Effector CD4-positive, alpha-beta T cell (primary cell): ENCODE measurements at places on chromosomes 11 and 22.

- DNase-seq: no peak
Observed at GRCh38 chr11:125165843-125166763, 1.6 kb downstream of the PKNOX2 start.

DNA sequence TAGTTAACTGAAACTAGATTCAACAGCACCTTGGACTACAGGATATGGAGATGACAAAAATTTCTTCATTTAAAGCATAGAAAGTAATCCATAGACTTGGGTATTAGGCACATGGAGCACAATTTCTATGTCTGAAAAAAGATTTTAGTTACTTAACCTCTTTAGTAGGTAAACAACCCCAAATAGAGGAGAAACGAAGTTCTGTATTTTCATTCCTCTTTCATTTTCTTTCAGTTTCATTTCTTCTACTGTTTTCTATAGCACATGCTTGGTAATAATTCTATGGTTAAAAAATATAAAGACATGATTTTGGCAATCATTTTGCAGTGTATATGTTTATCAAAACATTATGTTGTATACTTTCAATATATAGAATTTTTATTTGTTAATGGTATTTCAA, 99.5 kb downstream of the CASP12 start:
- no peak for DNase-seq

DNA sequence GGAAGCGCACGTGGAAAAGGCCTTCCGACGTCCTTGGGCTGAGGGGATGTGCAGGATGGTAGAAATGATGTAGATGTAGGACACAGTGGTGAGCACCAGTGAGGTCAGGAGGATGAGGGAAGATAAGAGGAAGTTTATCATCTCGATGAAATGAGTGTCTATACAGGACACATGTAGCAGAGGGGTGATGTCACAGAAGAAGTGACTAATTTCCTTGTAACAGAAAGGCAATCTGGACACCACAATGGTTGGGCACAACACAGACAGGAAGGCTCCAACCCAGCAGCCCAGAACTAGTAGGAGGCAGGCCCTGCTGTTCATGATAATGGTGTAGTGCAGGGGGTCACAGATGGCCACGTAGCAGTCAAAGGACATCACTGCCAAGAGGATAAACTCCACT, 35.0 kb upstream of the OR6M1 start:
- DNase-seq: no peak

- peak; percentile 37 for DNase-seq
Observed at GRCh38 chr22:21642584-21643448, 714 bp downstream of the SDF2L1 start.

DNA sequence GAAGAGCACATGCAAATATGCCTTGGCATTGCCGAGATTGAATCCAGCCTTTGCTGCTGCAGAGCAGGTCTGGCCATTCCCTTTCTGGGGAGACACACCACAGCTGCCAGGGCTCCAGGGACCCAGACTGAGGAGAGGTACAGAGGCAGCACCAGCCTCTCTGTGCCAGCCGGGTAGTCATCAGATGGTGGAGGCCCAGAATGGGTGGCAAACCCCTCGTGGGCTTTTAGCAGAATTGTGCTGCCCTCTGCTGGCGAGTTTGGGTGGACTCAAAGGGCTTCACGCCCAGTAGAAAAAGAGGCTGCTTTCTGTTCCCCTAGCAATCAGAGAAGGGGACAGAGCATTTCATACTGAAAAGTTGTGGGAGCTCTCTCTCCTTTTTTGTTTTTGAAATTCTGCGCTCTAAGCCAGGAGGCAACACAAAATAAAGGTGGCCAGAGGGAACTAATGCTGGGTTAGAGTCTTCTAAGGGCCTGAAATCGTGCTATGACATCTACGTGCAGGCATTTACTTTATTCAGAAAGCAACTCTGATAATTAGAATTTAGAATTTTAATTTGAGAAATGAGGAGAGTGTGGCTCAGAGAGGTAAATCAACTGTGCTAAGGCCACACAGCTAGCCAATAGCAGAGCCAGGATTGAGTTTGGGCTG, 158.8 kb upstream of the NAV2 start:
- DNase-seq: peak; percentile 60

GRCh38 chr11:101003468-101003867, 126.1 kb downstream of the PGR start:
- DNase-seq: no peak

DNA sequence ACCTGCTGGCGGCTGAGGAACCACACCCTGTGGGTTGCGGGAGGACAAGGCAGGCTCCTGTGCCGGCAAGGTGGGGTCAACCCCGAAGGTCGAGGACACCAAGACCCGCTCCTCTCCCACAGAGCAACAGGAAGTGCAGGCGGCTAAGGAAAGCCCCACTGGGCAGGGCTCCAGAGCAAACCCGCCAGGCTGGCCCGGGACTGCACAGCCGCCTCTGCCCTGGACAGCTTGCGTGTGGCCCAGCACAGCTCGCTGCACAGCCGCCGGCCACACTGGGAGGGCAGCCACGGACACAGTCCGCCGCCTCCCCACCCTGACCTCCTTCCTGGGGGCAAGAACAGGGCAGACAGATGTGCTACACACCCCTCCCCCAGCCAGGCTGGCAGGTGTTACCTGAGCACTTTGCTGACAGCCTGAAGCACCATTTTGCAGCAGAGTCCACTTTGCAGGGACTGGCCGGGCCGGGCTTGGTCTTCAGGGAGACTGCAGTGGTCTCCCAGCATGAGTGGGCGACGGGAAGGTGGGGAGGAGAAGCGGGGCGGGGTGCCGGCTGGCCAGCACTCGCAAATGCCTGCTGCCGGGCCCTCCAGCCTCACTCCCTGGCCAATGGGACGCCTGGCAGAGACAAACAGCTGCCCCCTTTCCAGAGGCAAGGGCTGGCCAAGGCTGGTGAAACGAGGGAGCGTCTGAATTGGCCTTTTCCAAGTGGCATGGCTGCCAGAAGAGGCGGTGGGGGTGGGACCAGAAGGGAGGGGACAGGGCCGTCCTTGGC, at the start of gene MOB2:
TSS of gene MOB2 (minus strand) at position 726 of the 772 bp plus-strand sequence. CDS start at position 503, 223 bp downstream.
- no peak for DNase-seq

DNA sequence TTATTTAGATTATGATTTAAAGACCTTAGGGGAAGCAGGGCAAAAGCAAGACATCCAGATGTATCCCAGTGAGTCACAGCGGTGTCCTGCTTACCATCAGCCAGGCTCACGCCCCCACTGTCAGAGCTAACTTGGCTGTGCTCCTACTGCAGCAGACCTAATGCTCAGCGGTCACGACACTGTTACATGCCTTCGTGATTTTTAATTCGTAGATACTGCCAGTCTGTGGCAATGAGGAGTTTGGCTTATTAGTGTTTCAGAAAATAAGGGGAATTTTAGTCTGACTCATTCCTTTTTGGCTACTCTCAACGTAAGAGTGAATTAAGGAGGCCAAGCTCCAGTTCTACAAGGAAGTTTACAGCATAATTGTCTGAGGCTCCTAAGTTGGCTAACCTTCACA, 22.7 kb downstream of the EFCAB6 start:
- no peak for DNase-seq

- no peak for DNase-seq
Observed at GRCh38 chr11:94794287-94795168, 26.4 kb downstream of the AMOTL1 start.

GRCh38 chr22:45910928-45911467, 66.0 kb downstream of the WNT7B start:
- DNase-seq: no peak

DNA sequence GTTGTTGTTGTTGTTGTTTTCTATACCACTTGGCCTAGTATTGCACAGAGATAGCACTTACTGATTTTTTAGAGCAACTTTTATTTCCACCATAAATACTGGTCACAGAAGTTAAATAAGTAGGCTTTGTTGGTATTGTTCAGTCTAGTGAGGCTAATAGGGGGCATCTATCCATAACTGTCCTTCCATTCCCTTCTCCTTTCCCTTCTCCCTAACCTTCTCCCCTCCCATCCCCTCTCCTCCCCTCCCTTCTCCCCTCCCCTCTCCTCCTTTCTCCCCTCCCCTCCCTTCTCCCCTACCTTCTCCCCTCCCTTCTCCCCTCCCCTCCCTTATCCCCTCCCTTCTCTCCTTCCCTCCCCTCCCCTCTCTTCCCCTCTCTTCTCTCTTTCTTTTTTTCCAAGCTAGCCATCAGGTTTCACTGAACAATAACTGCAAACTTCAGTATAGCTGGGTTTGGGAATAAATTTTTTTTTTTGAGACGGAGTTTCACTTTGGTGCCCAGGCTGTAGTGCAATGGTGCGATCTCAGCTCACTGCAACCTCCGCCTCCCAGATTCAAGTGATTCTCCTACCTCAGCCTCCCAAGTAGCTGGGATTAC, 56.5 kb downstream of the STIM1 start:
- no peak for DNase-seq

DNA sequence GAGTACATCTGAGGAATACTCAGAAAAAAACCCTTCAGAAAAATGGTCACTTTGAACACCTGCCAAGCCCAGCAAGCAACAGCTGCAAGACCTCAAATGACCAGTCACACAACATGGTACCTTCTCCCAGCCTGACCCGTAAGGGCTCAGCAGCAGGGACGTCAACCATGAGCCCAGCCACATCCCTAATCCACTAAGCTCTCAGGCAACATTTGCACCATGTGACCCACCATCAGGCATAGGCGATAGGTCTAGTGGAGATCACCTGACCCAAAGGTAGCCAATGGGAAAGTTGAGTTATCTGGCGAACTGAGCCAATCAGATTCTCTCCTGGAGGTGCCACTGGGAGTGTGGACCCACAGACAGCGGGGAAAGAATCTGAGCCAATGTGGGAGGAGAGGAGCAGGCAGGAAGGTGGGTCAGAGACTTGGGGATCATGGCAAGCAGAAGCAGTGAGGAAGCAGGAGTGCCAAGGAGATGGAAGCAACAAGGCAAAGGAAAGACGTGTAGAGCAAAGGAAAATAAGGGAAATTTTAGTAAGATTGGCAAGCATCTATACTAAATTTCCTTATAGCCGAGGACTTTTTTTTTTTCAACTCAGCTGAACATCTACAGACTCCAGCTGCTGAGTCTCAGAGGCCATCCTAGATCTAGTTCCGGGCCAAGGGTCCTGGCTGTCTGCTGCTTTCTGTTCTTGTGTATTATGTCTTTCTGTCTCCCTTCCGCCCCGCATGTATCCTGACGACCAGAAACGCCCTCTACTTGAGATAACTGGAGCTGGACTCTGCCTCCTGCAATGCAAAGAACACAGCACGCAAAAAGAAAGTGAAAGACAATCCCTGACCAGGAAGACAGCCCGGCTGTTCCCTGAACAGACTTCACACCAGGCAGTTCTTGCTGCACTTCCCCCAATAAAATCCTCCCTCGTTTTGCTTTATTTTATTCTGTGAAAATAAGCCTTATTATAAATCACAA, 11.0 kb upstream of the PLAAT2 start:
- DNase-seq: no peak

DNA sequence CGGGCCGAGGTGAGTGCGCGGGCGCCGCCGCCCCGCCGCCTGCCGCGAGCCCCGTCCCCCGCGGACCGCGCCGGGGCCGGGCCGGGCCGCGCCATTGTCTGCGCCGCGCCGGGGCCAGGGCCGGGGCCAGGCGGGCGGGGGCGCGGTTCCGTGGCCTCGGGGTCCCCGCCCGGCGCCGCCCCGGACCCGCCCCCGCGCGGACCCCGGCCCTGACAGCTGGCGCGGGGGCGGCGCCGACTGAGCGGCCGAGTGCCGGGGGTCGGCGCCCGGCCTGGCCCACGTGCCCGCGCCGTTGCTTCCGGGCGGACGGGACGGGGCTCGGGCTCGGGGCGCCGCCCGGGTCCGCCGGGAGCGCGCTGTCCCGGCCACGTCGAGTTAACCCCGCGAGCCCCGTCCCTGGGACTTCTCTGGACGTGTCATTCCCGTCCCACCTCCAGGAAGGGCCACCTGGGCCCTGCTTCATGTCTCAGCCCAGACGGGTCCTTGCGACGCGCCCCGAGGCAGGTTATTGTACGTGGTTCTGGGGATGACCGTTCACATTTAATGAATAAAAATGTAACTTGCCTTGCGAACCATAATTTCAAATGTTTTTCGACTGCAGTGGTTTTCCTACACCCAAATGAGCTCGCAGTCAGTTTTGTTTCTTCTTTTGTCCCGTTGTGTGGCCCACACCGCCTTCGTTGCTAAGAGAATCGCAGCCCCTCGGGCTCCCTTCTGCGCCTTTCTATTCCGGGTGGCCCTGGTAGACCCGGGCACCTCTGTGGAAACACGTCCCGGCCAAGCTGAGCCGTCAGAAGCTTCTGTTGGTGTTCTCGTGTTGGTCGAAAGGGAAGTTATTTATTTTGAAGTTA, 562 bp downstream of the ZBED4 start:
- no peak for DNase-seq

DNA sequence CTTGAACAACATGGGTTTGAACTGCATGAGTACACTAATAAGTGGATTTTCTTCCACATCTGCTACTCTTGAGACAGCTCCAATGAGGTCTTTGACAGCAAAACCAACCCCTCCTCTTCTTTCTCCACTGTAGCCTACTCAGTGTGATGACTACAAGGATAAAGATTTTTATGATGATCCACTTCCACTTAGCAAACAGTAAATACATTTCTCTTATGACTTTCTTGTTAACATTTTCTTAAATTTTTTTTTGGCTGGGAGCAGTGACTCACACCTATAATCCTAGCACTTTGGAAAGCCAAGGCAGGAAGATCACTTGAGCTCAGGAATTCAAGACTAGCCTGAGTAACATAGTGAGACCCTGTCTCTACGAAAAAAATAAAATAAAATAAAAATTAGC, 9.9 kb upstream of the EIF4G2 start:
- no peak for DNase-seq

DNA sequence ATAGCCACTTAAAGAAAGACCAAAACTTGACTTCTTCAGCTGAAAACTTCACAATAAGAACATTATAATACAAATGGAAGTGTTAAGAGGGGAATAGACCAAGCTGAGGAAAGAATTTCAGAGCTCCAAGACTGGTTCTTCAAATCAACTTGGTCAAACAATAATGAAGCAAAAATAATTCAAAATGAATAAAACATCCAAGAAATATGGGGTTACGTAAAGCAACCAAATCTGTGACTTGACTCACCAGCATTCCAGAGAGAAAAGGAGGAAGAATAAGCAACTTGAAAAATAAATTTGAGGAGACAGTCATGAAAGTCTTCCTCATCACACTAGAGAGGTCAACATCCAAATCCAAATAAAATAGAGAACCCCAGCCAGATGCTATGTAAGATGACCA, 31.4 kb downstream of the XKR3 start:
- no peak for DNase-seq

GRCh38 chr11:12480401-12480800, 103.0 kb downstream of the PARVA start:
- no peak for DNase-seq

DNA sequence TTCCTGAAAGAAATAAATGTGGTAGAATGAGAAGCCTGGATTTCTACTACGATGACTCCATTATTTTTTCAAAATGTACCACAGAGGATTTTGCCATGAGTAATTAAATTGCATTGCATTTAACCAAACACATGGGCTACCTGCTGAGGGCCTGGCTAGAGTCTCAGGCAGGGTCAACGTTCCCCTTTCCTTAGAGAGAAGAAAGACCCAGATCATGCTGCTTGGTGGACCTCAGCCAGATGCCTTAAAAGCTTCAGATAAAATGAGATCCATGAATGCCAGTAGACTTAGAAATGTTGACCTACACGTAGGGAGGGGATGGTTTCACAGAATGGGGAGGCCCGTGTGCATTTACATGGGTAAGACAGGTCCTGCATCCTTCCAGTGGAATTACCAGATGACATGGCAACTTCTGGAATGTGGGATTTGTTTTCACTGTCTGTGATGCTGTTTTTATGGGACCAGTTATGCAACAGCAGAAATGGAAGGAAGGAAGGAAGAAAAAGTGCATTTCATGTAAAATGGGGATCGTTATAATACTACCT, 1069.4 kb downstream of the NTM start:
- DNase-seq: no peak
